Forelimb muscle (tissue), 1 donor: ENCODE measurements at places on chromosomes 3 and 15. TPM values are rescaled to one million over a fixed set of nuclear protein-coding genes. Genes with fewer than 3 reads are reported as not detected.

Gene FOXL2NB
- 0.06 TPM for polyA plus RNA-seq

Gene SLC22A13
- 0.24 TPM for polyA plus RNA-seq

Gene SIDT1
- polyA plus RNA-seq = 2.6 TPM

DNA sequence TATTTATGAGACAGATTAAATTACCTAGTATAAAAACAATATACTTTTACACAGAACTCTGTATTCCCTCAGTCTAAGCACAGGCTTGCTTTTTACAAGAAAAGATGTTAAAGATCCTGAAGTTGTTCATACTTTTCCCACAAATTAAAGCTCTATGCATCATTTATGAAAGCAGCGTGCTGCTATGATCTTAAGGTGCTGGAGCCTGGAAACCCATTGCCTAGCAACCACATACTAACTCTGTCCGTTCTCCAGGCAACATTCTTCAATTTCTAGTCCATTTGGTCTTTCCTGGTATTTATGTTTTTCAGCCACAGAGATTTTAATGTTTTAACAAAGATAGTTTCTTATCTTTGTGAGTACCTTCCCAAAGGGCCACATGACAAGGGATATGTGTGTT is 312.0 kb downstream of the DOCK3 start:
- DNase-seq = no peak

DNA sequence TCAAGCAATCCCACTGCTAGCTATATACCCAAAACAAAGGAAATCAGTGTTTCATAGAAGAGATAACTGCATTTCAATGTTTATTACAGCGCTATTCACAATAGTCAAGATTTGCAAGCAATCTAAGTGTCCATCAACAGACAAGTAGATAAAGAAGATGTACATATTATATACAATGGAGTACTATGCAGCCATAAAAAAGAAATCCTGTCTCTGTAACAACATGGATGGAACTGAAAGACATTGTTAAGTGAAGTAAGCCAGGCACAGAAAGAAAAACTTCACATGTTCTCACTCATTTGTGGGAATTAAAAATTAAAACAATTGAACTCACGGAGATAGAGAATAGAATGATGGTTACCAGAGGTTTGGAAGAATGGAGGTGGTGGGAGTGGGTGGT is 89.2 kb downstream of the LSAMP start:
- DNase-seq = no peak

DNA sequence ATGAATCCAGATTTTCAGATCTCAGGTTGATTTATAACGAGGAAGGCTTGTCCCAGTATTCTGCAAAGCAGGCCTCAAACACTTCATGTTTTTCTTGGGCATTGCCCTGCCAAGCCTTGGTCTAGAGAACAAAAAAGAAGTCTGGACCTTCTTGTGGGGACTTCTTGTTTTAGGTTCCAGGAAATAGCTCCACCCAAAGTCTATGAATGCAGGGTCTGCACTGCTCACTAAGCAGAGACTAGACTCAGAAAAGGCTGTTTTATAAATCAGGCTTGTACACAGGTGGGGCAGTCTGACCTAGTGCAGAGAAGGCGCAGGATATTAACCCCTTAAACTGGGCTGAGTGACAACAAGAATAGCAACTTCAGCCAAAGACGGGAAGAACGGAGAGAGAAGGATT is 44.3 kb downstream of the GLB1 start:
- DNase-seq = no peak

DNA sequence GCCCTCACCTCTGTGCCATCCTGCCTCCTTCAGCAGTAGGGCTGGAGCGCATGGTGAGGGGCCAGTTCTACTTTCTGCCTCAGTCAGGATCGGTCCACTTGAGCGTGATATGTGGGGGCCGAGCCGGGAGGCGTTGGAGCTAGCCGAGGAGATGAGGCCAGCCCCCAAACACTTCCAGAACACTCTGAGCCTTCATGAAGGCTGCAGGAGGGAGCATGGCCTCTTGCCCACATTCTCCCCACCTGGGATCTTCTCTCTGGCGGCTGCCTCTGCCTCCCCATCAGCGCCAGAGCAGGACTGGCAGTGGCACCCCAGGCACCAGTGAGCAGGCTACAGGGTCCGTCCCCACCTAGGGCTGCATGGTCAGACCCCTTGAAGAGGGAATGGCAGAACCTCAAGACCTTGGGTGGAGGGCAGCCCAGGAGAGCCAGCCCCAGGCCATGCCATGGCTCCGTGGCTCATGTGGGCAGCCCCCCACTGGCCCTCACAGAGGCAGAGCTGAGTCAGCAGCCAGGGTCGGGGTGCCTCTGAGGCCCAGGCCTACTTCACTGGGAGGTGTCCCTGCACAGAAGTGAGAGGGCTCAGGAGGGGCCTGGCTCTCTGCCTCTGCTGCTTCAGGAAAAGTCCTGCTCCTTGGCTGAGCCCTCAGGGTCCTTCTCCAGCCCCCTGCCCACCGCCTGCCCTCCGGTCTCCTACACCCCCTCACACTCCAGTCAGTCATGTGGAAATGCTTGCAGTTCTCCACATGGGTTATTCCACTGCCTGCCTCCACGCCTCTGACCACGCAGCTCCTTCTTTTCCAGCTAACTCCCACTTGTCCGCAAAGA is 28.1 kb upstream of the CYP11A1 start:
- DNase-seq = no peak

GRCh38 chr15:70602834-70603560 is 160.4 kb downstream of the UACA start:
- no peak for DNase-seq

- DNase-seq = no peak
Measured at GRCh38 chr3:175668300-175668699, 809.2 kb downstream of the NAALADL2 start.
